ENCODE measurements at places on chromosomes 1 and 21.

- no peak for DNase-seq
Measured at GRCh38 chr1:38187552-38187951, 141.0 kb upstream of the POU3F1 start.

- DNase-seq = no peak
Measured at GRCh38 chr1:149949911-149950310, 13.2 kb upstream of the MTMR11 start.

DNA sequence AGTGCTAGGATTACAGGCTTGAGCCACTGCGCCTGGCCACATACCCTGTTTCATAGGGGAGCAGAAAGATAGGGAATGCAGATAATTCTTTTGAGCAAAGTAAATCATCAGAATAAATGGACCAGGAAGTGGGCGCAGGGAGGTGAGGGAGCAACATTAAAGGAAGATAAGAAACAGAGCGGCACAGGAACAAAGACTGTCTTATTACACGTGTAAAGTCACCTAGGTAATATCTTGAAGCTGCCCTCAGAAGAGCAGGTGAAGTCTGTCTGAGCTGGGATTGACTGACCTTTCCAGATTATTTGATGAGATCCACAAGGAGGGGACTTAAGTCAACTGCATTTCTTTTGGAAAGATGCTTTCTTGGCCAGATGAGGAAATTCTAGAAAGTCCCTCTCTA, 7.7 kb downstream of the EPRS1 start:
- DNase-seq = no peak

DNA sequence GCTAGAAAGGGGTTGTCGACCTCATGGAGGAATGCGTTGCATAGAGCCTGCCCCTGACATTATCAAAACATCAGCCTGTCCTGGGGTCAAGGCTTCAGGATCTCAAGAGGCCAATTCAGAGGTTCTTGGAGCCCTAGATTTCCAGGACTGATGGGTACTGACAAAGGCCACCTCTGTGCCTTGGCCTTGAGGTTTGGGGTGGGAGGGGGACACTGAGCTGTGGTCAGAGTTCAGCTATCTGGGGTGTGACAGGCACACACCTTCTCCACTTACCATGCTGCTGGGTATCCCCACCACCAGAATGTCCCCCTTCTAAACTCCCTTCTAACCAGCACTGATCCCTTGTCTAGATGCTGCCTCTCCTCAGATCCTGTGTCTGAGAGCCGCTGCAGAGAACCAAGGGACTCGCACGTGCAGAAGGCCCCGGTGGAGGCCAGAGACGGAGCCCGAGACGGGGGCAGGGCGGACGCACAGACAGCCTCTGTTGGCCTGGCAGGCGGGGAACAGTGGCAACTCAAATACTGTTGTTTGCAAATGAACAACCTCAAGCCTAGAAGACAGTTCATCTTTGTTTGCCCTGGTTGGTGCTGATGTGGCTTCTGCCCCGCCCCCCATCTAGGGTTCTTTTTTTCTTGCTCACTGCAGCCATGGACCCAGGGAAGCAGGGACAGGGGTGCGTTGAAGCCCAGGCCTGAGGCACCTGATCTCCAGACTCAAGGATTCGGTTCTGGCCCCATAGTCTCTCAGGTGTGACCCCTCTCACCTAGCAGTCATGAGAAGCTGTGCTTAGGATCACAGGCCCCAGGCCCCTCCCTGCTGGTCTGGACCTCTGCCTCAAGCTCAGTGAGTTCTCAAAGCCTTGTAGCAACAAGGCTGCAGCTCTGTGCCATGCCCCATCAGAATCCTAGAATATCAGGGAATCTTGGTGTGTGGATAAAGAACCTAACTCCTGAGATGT, 28.1 kb upstream of the CSF1 start:
- no peak for DNase-seq

GRCh38 chr1:2643414-2644077, 10.7 kb upstream of the MMEL1 start:
- no peak for DNase-seq

- no peak for DNase-seq
Measured at GRCh38 chr1:6271554-6271953, 10.7 kb upstream of the GPR153 start.

- DNase-seq = no peak
Measured at GRCh38 chr1:175600721-175601440, 142.5 kb downstream of the TNR start.

- DNase-seq = no peak
Measured at GRCh38 chr1:164743976-164744375, 185.0 kb downstream of the PBX1 start.

Measured in A549 (cell line).